ENCODE measurements at places on chromosomes 4 and X.

- no peak for DNase-seq
These were observed 723 bp downstream of the MORC4 start for GRCh38 chrX:106999002-106999975.

DNA sequence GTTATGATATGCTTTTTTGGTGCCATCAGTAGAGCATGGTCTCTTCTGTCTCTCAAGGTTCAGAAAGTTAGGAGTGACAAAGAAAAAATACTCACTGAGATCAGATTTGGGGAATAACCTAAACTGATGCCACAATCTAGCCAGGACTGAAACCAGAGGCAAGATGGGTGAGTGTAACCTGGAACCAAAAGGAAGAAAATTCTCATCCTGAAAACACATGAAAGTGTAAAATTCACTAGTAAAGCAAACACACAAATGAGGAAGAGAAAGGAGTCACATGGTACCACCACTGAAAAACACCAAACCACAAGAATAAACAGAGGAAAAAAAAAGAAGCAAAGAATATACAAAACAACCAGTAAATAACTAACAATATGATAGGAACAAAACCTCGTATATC, 96.4 kb downstream of the ANXA10 start:
- DNase-seq = no peak

DNA sequence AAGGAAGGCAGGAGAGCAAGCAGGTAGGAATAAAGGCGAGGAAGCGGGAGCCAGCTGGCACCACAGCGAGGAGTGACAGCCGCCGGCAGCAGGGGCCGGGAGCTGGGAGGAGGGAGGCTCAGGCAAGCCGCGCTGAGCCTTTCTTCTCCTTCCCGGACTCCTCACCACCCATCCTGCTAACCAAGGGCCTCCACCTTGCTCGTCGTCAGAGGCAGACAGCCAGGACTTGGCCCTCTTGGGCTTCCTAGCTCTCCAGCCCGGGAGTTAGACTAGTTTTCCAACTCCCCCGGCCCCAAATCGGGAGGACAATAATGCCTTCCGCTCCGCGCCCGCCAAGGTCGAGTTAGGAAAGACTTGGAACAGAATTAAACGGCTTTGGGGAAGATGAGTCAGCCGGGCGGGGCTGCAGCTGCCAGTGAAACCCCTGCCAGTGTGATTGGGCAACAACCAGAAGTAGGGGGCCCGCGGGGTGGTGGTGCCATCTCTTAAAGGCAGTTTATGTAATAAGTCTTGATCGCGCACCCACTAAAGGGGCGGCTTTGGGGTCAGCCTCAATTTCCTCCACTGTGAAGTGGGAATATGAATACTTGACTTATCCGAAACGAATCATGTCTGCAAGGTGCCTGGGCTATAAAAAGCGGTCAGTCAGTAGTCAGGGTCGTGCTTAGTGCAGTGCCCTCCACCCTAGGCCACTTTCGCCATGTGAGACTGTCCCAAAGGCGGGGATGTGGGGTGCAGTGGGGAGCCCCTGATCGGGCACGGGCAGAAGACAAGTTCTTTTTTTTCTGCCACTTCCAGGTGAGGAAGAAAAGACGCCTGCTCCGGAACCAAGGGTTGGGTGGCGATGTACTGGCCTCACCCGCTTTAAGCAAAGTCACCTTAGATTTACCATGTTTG, 6.7 kb upstream of the HSD17B10 start:
- DNase-seq = no peak

DNA sequence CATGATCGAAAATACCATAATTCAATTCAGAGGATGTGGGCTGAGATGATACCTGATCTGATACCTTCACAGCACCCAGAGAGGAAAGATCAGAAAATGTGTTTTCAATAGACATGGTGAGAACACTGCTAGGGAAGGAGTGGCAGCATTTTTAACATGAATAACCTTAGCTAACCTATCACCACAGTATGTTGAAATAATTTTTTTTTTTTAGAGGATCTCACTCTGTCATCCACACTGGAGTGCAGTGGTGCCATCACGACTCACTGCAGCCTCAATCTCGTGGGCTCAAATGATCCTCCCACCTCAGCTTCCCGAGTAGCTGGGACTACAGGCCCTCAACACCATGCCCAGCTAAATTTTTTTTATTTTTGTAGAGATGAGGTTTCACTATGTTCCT, 90.5 kb upstream of the RAPGEF2 start:
- no peak for DNase-seq

- DNase-seq = no peak
These were observed 274.6 kb downstream of the NAF1 start for GRCh38 chr4:162891788-162892707.

- DNase-seq = no peak
These were observed 7.5 kb upstream of the ACSL1 start for GRCh38 chr4:184833046-184833838.

DNA sequence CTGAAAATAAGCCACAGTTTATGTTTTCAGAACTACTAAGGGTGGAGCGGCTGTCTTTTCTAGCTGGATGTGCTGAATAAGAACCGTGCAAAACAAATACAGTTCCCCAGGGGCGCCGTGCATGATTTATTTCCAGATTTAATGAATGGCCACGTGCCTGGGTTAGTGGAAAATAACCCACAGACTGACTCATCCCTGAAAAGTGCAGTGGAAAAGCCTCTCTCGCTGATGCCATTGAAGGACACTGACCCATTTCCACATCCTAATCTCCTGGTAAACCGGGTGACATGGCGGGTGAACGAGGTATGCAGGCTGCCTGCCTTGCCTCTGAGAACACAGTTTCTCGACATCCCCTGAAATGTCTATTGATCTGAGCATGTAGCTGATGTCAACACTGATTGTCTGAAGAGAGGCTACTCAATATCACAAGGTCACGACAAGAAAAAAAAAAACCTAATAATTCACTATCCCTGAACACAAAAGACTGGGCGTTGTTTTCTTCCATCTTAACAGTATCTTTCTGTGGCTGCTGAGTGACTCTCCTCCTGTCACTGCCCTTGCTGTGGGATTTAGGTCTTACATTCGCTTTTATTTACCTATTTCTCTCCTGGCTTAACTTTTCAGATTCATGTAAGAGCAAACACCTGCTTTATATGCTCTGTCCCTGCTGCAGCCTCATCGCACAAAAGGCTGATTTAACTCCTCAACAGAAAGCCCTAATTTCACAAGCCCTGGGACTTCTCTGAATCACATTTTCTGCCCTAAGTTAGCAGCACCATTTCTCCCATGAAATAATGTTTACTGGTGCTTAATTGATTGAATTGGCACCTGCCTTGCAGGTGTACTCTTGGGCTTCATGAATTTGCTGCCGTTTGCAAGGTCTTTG, 76.9 kb upstream of the SCOC start:
- DNase-seq = no peak

- DNase-seq = no peak
These were observed 343.1 kb downstream of the MID1IP1 start for GRCh38 chrX:39144323-39144722.

DNA sequence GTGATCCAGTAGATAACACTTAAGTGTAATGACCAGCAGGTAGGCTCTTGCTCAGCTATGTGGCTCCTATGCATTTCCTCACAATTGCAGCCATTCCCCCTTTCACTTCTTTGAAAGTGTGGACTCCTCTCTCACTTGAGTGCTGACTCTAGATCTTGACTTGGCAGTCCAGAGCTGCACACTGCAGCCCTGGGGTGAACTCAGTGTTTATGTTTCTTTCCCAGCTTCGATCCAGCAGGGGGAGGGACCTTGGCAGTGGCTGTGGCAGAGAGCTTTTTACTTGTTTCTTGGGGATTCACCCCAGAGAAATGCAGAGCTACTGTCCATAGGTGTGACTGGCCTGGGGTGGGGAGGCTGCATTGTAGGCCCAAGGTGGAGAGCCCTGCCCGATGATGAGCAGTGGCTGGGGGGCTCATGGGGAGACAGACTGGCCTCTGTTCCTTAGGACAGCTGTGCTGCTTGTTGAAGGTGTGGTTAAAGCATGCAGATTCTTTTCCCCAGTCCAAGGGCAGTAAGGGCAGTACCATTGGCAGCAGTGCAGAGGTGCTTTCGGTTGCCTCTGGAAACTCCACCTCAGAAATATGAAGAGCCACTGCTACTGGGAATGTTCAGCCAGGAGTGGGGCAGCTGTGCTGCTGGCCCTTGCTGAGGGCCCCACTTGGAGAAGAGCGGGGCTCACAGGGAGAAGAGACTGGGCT, 134.7 kb downstream of the SH3BGRL start:
- DNase-seq = no peak

DNA sequence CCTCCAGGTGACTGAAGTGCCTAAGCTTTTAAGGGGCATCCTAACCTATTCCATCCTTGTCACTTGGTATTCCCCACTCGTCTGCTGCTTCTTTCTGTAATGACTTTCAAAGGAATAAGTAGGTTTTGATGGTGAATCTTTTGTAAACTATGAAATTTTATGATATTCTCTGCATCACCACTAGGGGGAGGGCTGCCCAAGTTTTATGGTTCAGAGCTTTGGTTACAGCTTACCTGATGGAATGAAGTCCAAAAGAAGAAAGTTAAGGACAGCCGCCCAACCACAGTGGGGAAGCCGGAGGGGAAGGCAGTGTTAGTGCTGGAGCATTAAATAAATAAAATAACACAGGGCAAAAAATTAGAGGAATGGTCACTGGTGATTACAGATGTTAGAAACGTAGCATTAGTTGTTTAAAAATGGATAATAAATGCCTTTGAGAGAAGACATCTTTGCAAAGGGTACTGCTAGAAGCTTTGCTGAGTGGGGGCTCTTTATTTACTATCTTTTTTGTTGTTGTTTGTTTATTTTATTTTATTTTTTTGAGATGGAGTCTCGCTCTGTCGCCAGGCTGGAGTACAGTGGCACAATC, 204.9 kb downstream of the GBA3 start:
- no peak for DNase-seq

DNA sequence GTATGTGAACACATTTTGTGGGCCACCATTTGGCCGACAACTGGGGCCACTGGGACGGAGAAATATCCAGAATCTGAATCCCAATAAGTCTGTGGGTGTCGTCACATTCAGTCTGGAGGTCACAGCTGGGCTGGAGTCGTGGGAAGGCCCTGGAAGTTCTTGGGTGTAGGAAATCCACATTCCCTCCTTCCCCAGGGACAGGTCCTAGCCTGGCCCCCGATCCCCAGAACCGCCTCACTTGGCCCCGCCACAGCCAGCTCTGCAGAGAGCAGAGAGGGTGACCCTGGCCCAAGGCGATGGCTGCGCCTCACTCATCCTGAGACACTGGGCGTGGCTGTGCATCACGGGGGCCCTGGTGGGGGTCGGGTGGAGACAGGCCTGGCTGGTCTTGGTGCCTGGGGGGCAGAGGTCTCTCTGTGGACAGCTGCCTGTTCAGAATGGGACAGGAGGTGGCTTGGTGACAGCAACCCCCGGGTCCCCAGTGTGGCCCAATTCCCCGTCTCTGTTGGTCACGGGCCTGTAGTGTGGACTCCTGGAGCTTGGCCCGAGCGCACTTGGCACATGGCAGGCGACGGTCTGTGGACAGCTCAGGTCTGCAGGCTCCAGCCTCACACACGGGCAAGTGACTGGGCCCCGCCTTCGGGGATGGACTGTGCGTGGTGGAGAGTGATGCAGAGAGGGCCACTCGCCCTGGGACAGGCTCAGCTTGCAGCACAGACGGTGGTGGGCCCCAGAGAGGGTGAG, 16.4 kb downstream of the DOK7 start:
- no peak for DNase-seq

DNA sequence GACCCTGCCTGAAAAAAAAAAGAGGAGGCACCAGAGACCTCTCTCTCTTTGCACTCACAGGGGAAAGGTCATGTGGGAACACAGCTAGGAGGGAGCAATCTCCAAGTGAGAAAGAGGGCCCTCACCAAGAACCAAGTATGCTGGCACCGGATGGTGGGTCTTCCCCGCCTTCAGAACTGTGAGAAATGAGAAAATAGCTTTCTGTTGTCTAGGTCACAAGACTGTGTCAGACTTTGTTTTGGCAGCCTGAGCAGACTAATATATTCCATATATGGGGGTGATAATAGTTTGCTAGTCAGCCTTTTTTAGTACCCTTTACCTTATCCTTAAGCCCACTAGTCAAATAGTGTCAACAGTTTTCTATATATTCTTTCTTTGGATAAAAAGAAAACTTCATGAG, 193.0 kb downstream of the TRIML1 start:
- no peak for DNase-seq

- no peak for DNase-seq
These were observed 164.3 kb downstream of the RAPGEF2 start for GRCh38 chr4:159266981-159267868.

- no peak for DNase-seq
These were observed 19.1 kb upstream of the TEX13B start for GRCh38 chrX:108001218-108001814.

Data from stimulated activated CD4-positive, alpha-beta T cell treated with anti-CD3 and anti-CD28 coated beads, Interleukin-1b, Interleukin-23, amount 100 ng/mL, for 24 hours (primary cell).